ENCODE measurements at places on chromosomes 2 and 18. TPM values are rescaled to one million over a fixed set of nuclear protein-coding genes. Genes with fewer than 3 reads are reported as not detected.

DNA sequence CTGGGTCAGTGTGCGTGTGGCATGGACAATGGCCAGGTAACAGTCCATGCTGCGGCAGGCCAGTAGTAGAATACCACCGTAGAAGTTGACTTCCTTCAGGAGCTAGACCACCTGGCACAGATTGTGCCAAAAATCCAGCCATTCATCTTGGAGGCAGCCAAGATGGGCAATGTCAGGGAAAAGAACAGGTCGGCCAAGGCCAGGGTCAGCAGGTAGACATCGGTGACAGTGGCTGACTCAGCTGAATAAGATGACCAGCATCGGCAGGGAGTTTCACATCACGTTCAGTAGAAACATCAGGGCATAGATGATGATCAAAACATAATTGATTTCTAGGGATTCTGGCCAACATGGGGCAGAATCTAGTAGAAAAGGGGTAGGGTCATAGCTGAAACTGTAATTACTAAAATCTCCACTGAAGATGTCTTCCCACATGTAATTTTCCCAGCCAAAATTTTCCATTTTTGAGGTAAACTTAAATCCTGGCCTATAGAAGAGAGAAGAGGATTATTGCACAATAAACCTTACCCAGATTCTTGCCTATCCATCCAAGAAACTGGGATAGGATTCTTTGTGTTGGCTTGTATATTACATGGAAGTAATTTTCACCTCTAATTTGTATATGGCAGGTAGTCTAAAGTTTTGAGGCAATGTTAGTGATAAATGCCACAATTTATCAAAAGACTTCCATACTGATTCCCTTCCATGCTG lies 7.9 kb upstream of the RUFY4 start:
- DNase-seq: no peak

Gene CABYR
- total RNA-seq: 39.6 TPM

- peak; percentile 32 for DNase-seq
Measured at GRCh38 chr18:44464398-44465180, 216.1 kb upstream of the SETBP1 start.

DNA sequence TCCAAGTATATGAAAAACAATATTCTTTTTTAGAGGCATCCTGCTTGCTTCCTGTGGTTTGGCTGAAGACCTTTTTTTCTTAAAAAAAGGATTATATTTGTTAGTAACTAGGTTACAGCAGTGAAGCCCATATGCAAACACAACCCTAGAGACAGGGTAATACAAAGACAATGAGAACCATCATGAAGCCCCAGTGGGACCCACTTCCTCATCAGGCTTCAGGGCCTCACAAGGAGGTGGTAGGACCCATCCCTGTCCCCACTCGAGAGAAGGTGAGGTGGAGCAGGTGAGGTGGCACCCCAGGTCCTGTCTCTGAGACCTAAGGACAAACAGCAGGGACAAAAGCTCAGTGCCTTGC lies 80.3 kb downstream of the EDAR start:
- DNase-seq: no peak

Gene SP110
- total RNA-seq: 2.1 TPM

DNA sequence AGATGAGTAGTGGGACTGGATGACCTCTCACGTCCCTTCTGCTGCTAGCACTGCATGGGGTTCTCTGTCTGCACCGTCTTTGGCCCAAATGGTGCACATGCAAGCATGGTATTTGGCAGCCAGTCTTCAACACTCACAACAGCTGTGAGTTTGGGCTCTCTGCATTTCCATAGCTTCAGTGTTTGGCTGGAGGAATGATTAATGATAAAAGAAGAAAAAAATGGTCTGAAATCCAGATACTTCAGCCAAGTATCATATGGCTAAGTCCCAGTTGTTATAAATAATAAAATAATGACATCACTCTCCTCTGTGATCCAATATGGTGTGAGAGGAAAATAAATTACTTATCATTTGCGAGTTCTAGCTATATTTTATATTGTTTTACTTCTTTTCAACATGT lies 173.3 kb downstream of the DCDC2C start:
- DNase-seq: no peak

DNA sequence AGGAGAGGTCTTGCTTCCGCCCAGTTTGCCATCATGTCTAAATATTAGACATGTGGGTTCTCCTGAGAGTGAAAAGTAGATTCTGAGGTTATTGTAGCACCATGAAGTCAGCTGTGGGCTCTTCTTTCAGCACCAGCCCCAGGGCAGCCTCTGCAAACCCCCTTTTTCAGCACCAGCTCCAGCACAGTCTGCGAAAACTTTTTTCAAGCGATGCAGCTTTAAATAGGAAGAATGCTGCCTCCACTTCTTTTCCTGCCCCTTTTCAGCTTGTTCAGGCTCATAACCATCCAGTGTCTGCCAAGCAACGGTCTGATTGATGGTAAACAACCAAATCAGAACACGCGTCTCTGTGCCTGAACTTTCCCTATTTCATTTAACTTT lies at the start of gene COL5A2:
Gene COL5A2, minus strand, starts transcription at position 192 of the 381 bp plus-strand sequence. Its CDS starts 157 bp downstream, at position 35.
- DNase-seq: no peak

Gene GTF2A1L
- total RNA-seq: not detected

Measured in Caki2 (cell line).